Mesenteric fat pad (tissue), 1 donor: ENCODE measurements at places on chromosomes 16 and 17. TPM values are rescaled to one million over a fixed set of nuclear protein-coding genes. Genes with fewer than 3 reads are reported as not detected.

DNA sequence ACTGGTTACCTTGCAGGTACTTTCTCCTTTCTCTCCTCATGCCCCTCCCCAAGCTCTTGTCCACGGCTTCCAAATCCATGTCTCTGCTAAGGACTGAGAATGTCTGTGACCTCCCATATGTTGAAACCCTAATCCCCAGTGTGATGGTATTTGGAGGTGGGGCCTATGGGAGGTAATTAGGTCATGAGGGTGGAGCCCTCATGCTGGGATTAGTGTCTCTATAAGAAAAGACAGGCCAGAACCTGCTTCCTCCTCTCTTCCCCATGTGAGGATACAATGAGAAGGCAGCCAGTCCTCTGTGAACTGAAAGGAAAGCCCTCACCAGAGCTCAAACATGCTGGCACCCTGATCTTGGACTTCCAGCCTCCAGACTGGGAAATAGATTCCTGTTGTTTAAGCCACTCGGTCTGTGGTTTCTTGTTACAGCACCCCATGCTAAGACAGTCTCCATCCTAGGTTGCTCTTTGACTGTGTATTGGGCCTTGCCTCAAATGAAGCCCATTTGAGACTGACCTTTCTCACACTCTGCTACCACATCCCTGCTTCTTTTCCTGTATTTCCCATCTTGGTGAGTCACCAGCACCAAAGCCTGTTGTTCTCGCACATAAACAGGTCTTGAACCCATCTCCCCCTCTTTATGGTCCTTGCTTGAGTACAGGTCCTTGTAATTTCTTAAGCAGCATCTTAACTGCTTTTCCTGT, 135.0 kb downstream of the CDK5R1 start:
- DNase-seq: no peak

Gene RASD1
- total RNA-seq: 254 TPM

DNA sequence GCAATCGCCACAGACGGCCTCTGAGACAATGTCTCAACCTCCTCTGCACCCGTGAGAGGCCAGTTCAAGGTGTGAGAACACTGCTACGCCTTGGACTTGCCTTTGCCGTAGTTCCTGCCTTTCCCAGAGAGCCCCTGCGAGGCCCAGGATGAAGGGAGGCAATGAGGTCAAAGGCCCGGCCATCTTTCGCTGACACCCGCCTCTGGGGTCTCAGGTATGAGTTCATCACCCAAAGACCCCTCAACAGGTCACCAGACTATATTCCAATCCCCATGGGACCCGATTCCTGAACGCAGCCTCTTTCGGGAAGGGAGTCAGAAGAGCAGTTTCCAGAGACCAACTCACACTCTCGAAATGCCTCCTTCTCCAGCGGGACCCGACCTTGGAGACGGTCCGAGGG, 573.5 kb downstream of the KCNJ18 start:
- peak; percentile 26 for DNase-seq

GRCh38 chr17:31562376-31562840, 170.9 kb downstream of the RAB11FIP4 start:
- DNase-seq: no peak

DNA sequence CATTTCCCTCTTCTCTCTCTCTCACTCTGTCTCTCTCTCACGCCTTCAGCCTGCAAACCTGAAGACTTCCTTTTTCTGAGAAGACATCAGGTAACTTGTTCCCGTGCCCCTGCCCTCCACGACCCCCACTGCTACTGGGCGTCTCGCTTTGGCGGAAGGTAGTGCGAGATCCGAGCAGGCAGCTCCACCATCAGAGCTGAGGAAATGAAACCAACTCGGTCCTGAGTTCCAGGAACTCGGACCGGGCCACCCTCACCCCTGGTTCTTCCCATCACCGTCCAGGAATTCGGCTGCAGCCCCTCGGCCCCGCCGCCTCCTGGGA, 585 bp downstream of the MLKL start:
- peak; percentile 89 for DNase-seq

DNA sequence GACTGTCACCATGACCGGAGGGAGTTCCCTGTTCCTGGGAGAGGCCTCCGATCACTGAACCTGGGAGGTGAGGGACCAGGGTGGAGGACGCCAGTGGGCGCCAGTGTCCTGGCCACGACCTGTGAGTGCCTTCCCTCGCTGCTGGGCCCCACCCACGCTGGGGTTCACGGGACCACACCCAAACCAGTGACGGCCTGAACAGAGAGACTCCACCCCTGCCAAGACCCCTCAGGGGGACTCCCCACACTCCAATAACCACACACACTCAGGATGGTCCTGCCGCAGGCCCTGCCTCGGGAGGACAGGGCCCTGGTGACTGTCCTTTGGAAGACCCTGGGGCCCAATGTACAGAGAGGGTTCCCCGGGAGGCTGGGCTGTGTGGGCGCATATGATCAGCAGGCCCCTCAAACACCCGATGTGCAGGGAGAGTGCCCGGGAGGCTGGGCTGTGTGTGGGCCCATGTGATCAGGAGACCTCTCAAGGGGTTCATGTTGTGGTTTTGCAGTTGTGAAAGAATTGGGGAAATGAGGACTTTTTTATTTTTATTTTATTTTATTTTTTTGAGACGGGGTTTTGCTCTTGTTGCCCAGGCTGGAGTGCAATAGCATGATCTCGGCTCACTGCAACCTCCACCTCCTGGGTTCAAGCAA, 26.6 kb downstream of the TPSD1 start:
- no peak for DNase-seq

GRCh38 chr16:75065149-75065505, 51.5 kb downstream of the LDHD start:
- DNase-seq: no peak

- no peak for DNase-seq
Observed at GRCh38 chr16:47013910-47014309, 40.4 kb upstream of the DNAJA2 start.

Gene DHX38
- 53.4 TPM for total RNA-seq

- DNase-seq: no peak
Observed at GRCh38 chr17:77036841-77037381, 103.9 kb upstream of the SEC14L1 start.

DNA sequence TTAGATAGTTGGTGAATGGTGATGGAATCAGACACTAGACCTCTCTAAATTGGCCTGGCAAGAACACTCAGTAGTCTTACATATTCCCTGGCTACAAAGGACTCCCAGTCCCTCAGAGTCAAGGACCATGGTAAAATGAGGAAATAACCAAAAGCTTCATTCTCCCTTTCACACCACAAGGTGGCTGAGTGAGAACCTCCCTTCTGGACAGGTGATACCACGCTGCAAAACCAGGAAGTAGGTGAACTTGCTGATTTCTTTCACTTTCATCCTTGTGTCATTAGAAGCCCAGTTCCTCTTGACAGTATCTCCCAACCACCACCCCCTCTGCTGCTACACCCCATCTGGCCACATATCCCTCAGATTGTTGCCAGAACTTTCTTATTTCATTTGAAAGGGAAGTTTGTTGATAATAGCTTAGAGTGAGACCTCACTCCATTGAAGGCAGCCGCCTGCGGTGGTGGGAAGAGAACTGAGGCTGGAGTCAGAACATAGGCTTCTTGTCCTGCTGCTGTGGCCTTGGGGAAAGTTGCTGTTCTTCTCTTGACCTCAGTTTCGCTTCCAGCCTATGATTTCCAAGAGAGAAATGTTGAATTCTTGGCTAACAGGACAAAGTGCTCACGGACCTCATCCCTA, 290.6 kb upstream of the CCL2 start:
- no peak for DNase-seq

DNA sequence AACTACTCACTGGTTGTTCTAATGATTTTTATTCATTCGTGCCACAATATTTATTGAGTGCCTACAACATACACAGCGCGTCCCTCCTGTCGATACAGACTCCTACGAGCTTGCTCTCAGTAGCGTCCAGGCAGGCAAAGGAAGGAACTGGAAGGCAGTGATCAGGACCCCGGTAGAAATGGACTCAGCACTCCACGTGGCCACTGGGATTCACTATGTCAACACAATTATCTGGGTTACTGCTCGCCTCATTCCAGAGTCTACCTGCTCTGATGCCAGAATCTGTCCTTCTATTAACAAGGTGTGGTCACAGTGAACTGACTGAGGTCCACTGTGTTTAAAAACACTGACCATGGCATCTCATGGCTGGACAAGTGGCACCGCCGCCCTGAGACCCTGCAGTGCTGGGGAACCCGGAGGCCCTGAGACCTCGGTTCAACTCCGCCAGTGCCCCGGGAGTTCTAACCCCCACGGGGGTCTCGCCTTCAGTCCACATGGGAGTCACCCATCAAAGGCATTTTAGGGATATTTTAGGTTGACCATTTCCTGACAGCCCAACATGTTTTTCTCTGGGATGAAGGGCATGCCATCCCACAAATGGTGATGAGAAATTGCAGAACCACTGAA, 71.4 kb downstream of the ZFHX3 start:
- DNase-seq: no peak

Gene KRT17
- total RNA-seq: not detected

GRCh38 chr17:14557480-14557879, 256.6 kb downstream of the HS3ST3B1 start:
- DNase-seq: no peak

DNA sequence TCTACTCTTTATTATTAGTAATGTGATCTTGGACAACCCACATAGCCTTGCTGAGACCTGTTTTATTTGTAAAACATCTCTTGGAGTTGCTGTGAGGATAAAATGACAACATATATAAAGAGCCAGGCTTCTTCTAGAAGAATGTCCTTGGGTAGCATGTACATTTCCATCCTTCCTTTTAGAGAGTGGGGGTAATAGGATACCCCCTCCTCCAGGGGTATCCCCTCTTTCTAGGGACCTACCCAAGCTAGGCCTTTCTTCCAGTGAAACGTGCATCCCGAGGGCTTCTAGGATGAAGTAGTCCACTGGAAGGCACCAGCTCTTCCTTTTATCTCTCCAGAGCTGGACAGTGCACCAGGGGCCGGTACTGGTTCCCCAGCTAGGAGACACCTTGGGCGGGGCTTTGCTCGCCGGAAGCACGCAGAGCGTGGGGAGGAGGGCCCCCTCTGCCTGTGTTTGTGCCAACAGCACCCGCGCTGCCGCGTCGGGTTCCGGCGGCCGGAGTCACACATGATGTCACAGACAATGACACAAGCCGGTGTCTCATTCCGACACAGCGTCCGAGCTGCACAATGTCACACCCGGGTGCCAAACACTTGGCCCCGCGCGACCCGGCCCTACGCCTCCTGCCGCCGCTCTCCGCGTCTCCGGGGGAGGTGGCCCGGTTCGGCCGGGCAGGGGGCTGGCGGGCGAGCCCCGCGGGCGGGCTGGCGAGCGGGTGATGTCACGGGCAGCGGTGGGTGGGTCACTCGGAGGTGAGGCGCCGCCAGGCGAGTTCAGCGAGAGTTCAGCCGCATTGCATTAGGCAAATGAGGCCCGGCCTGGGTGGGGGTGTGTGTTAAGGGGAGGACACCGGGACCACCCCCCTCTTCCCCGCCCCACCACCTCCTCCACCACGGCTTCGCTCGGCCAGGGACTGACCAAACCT, 23.4 kb downstream of the GJD3 start:
- peak; percentile 98 for DNase-seq

DNA sequence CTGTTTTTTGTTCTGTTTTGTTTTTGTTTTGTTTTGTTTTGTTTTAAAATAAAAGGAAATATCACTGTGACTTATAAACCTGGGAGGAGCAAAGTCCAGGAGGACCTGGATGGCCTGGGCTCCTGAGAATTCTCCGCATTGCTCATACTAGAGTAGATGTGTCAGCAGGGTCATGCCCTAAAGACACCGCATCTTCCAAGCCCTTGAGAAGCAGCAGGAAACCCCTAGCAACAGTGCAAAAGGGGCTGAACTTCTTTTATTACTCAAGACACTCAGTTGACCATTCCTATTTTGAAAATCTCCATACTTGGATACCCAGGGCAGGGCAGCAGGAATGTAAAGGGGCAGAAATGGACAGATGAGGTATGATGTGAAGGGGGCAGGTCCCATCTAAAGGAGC, 51.8 kb downstream of the SYT17 start:
- DNase-seq: no peak

Gene KRT36
- not detected for total RNA-seq

DNA sequence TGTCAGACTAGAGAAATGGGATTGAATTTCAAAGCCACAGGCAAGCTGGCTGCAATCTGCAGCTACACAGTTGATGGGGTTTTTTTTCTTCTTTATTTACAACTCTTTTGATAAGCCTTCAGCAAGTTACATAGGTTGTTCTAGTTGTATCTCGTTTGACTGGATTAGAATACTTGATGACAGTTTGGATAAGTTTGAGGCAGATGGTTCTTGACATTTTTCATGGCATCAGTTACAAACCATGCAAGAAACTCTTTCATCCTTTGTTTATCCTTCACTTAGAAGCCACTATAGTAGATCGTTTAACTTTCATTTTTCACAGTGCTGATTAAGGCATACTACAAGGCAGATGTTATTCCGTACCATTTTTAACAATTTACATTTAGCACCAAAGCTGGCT, 238.9 kb downstream of the TOX3 start:
- no peak for DNase-seq

Gene CHD9NB
- 0.48 TPM for total RNA-seq

DNA sequence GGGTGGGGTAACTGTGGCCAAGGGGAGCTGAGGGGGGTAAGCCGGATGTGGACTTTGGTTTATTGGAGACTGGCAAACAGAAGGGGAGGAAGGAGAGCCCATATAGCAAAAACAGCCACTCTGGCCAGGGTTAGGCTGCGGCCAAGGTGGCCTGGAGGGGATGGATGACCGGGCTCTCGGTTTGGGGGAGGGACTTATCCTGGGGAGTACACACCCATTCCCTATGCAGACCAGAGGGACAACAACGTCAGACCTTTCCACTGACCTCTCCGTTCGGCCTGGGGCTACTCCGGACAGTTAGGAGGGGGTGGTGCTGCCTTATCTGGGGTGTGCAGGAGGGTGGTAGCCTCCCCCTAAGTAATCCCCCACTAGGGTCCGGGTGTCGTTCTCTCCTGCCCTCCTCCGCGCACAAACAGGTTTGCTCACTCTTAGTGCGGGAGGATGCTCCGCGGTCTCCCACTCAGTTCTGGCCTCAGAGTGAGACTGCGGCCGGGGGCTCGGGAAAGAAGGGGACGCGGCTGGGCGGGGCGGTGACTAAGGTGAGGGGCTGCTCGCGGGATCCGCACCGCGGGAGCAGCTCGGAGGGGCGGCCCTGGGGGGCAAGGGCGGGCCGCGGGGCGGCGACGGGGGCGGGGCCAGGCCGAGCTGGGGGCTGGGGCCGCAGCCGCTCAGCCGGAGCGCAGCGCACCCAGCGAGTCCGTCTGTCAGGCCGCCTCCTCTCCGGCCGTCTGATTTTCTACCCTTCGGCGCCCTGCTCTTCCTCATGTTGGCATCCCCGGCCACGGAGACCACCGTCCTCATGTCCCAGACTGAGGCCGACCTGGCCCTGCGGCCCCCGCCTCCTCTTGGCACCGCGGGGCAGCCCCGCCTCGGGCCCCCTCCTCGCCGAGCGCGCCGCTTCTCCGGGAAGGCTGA, at the start of gene WNK4:
TSS of gene WNK4 (plus strand) at position 675 of the 915 bp plus-strand sequence. CDS start at position 764, 89 bp downstream.
- no peak for DNase-seq

DNA sequence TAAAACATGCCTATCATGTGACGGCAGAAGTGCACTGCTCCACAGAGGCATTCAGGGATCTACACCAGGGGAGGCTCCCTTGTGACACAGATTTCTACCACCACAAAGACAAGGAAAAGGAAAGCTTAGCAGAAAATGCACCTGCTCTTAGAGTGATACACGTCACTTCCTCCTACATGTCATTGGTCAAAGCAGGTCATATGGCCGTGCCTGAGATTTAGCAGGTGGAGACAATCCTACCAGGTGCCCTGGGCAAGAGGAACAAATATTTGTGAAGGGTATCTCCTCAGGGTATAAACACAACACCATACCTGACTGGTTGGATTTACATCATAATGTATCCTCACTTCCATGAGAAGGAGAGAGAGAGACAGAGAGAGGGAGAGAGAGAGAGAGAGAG, 362.1 kb downstream of the HS3ST4 start:
- no peak for DNase-seq

Gene HOXB2
- 19.3 TPM for total RNA-seq

- no peak for DNase-seq
Observed at GRCh38 chr17:50931144-50931908, 65.2 kb upstream of the TOB1 start.
